ENCODE measurements at places on chromosomes 7 and 10.

GRCh38 chr7:34022626-34023025 is 117.3 kb downstream of the BMPER start:
- DNase-seq: no peak

DNA sequence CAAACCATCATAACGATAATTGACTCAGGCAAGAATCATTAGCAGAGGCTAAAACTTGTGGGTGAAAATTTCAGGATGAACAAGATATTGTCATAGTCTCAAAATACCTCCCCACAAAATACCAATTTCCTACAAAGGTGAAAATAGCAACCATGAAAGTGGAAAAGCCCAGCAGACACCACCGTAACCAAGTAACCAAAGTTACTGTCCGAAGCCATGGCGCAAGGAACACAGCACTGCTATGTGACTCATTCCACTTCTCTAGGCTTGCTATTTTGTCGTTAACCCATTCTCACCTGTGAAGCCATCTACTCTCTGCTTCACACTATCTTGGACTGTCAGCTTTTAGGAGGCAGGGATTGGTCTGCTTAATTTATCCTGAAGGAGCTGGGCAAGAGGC is 113.8 kb upstream of the CACUL1 start:
- DNase-seq: no peak

DNA sequence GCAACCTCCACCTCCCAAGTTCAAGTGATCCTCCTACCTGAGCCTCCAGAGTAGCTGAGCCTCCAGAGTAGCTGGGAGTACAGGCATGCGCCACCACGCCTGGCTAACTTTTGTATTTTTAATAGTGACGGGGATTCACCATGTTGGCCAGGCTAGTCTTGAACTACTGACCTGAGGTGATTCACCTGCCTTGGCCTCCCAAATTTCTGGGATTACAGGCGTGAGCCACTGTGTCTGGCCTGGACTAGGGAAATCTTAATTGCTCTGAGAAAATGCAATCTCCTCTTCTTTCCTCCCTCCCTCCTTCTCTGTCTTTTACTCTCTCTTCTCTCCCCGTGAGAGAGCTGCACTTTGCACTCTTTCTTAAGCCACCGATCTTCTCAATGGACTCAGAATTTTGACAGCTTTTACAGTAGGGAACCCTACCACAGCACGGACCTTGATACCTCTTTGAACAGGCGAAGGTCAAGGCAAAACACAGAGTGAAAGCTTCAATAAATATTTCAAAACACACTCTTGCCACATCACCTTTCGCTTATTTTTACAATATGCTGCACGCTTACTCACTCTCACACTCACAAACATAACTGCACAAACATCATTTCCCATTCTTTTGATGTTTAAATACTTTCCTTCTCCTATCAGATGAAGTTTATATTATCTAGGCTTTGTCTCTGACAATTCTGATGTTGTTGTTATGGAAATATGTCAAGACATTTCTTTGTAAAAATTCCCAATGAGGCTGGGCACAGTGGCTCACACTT is 173.4 kb upstream of the NRP1 start:
- no peak for DNase-seq

DNA sequence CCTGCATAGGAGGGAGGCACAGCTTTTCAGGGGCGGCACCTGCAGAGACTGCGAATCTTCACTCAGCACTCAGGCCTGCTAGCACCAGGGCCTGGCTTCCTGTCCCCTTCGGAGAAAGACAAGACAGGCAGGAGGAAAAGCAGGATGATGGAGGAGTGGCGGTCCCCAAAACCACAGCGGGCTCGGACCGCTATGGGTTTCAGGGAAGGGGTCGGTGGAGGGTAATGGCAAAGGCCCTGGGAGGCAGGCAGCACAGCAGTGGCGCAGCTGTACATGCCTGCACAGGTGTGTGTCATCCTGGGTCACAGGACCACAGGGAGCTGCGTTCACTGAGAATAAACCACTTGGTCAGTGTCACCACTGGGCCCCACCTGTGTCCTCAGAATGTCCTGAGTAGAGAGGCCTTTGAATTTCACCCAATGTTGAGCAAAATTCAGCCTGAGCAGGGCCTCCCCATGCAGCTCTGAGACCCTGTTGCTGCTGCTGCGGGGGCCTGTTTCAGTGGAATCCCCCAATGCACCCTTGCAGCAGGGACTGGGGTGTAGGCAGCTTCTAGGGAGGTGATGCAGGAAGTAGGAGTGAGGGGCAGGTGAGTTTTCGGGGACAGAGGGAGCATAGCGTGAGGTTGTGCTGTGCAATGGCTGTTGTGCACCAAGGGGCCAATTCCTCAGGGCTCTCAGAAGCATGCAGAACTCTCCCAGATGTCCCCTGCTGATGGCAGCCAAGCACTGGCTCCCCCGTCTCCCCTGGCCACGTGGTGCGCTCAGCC is 90.6 kb upstream of the PPP2R2D start:
- no peak for DNase-seq

DNA sequence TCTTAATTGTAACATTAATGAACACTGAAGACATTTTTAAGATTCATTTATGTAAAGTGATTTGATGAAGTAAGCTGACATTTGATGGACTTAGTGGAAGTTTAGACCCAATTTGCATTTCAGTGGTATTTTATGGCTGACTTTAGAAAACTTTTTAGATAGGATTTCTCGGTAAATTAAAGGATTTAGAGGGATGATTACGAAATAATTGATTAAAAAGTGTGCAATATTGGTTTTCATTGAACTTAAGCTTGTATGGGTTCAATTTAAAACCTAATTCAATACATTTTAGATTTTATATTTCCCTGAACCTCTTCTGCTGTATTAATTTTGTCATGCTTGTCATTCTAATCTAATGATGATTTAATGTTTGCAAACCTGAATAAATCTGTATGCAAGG is 135.1 kb downstream of the SDK1 start:
- no peak for DNase-seq

DNA sequence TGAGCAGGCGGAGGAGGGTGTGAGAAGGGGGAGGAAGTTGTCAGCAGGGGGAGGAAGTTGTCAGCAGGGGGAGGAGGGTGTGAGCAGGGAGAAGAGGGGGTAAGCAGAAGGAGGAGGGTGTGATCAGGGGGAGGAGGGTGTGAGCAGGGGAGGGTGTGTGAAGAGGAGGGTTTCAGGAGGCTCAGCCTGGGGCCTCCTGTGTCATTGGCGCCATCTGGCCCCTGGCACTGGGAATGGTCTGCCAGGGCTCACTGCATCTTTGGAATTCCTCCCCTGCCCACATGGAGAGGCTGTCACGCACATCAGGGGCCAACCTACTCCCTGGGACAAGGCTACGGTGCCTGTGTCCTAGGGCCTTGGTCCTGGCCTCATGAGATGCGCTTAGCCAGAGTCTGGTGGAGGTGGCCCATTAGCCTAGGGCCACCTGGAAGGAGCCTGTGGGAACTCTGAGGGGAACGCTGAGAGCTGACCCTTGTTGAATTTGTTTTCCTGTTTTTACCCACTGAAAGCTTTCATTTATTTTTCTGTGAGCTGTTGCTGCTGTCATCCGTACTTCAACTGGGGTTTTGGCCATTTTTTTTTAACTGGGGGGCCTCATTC is 18.0 kb downstream of the CAMK2B start:
- DNase-seq: no peak

DNA sequence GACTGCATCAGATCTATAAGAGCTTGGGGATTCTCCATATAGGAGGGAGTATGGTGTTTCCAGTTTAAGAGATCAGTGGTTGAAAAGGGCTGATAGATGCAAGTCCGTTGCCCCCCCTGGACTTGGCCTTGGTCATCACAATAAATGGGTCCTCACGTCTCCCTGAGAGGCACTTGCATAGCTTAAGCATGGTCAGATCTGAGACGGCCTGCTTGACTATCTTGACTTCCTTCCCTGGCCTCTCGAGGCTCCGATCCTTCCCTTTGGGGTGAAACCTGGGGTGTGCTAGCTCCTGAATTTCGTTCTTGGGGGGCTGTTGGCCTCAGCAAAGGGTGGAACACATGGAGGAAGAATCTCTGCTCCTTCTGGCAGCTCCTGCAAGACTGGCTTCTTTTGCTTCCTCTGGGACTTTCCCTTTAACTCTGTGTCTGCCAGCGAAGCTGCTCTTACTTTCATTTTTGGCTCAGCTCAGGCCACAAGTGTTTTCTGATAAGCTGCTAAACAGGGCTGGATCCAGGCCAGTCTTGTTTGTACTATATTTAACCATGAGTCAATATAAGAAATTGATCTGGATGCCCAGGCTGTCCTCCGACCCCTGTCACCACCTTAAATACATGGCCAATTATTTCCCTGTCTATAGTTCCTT is 11.2 kb upstream of the ZNF485 start:
- DNase-seq: no peak

DNA sequence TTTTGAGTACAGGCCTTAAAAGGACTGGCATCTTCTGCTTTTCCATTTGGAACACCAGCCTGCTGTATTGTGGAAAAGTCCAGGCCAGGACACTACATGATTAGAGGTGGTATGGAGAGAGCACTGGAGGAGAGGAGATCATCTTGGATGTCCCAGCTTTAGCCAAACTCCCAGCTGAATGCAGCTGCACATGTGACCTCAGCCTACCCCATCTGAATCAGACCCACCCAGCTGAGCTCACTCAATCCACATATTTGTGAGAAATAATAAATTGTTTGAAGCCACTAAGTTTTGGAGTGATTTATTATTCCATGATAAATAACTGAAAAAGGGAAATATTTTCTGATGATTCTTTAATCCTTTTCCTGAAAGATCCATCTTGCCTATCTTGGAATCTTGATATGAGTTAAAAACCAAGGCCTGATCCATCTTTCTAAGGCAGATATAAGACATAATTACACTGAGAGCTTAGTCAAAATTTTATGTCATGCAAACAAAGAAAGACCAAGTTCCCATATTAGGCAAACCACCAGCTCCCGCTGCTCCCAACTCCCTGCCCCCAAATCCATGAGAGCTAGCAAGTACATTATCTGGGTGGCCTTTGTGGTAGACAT is 55.1 kb upstream of the TRIL start:
- DNase-seq: no peak

GRCh38 chr10:71964743-71965515 is 734 bp downstream of the CHST3 start:
- DNase-seq: no peak

DNA sequence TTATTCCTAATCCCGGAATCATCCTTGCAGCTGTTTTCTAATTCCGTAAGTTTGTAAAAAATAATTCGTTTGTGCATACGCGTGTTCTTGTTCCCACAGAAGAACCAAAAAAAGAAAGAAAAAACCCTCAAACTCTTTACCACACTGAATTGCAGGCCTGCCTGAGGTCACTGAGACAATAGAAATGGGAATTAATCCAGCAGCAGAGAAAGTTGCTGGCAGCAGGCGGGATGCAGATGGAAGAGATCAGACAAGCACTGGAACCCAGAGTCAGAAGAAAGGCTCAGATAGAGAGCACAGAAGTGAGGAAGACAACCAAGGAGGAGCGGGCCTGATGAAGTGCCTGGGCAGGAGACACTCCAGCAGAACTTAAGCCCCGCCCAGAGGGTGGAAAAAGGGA is 141.5 kb upstream of the VWC2 start:
- DNase-seq: no peak

DNA sequence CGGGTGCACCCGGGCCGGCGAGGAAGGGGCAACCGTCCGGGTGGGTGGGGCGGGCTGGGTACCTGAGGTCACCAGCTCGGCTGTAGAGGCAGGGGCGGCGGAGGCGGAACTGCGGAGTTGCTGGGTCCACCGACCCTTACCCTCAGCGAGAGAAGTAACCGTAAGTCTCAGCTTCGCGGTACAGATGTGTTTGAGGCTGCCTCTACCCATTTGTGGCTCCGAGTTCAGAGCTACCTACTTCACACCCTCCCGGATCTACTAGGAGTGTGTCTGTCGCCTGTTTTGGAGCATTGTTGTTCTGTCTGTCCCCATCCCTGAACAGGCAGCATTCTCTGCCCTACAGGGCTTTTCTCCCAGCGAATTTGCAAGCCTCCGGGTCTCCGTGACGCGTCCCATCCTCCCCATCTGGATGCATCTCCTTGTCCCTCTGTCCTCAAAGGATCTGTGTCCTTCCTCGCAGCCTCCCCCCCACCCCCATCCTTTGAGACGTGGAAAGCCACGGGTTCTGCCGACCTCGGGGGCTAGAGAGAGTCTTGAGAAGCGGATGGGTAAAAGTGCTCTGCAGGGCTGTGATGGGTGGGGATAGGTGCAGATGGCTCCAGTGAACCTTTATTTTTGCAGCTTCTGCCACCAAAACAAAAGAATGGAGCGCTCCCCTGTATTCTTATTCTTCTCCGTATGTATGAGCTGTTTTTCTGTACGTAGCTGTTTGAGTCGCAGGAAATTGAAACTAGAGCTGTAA is 757 bp downstream of the ANKIB1 start:
- DNase-seq: no peak

GRCh38 chr7:23907012-23907411 is 197.0 kb downstream of the STK31 start:
- DNase-seq: no peak

DNA sequence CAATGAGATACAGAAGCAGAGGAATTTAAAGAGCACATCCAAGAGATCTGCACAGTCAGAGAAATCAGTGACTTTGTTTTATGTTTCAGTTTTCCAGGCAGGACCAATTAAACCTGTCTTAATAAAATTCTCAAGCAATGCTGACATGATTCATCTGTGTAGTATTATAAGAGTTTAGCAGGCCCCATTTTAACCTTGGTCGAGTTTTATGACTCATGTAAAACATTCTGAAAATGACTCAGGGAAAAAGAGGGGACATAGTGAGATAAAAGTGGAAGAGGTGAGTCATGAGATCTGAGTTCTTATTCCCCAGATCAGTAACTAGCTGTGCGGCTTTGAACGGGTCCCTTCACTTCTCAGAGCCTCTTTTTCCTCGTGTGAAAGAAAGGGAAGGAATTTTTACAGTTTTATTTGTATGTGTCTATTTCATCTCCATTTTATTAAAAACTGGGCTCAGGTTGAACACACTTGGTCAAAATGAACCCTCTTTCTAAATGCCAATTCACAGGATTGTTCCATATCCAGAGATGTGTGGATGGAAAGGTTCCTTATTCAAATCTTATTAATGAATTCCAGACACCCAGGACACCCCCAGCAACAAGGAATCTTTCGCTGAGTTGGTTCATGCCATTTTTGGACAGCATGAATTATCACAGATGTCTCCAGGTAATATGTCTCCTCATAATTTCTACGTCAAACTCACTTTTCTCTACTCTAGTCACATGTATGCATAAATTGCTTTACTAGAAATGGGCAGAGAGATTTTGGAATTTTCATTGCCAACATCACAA is 143.2 kb downstream of the JAZF1 start:
- no peak for DNase-seq

- no peak for DNase-seq
Observed at GRCh38 chr7:93036807-93037206, 81.0 kb downstream of the SAMD9 start.

Data from esophagus squamous epithelium (tissue), 5 donors.